Foreskin keratinocyte (primary cell): ENCODE measurements at places on chromosomes 6 and 20. TPM values are rescaled to one million over a fixed set of nuclear protein-coding genes. Genes with fewer than 3 reads are reported as not detected.
A peak's percentile ranks its signal among the peaks of the same experiment; 100 is the strongest.

Gene SRMS
- 0.04 and 0.09 TPM in 2 replicates for polyA plus RNA-seq

Gene SRSF6
- 56.8 and 65.6 TPM in 2 replicates for polyA plus RNA-seq

Gene COL20A1
- not detected in 2 replicates for polyA plus RNA-seq

Gene ID4
- polyA plus RNA-seq, result not detected in 2 replicates

Gene PDE10A
- not detected in 2 replicates for polyA plus RNA-seq

- no peak for DNase-seq
These were observed 30.2 kb upstream of the CST7 start for GRCh38 chr20:24918579-24919566.

- no peak for DNase-seq
These were observed 30.0 kb downstream of the ALDH5A1 start for GRCh38 chr6:24524805-24525204.

- no peak for DNase-seq
These were observed 34.4 kb downstream of the SAMD3 start for GRCh38 chr6:130188207-130188899.

DNA sequence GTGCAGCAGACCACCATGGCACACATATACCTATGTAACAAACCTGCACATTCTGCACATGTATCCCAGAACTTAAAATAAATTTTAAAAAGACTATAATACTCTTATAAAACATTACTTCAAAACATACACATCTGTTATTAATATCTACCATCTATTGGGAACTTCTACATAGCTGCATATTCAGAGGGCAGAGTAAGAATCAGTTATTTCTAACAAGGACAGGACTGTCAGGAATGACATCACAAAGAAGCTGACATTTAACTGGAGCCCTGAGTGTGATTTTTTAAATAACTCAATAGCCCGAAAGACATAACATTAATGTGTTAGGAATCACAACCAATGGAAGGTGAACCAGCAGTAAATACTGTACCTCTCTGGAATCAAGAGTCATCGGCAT lies 276.7 kb upstream of the ECI2 start:
- DNase-seq, result no peak

DNA sequence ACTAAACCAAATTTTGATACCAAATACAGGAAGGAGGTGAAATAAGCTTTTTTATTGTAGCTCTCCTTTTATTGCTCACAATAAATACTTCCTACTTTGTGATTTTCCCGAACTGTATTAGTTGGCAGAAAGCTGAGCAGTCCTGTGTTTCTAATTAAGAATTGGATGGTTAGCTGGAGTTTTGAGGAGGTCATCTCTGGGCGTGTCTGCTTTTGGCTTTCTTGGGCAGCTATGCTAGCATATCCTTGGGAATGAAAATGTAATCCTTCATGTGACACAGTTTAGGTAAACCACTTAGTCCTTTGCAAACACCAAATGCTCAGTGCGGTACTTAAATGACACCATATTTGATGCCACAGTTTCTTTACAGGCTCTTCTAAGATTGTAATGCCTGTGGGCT lies 67.5 kb downstream of the MTHFD1L start:
- DNase-seq, result no peak

- DNase-seq, result no peak
These were observed 21.7 kb downstream of the ZSCAN12 start for GRCh38 chr6:28377879-28378278.

DNA sequence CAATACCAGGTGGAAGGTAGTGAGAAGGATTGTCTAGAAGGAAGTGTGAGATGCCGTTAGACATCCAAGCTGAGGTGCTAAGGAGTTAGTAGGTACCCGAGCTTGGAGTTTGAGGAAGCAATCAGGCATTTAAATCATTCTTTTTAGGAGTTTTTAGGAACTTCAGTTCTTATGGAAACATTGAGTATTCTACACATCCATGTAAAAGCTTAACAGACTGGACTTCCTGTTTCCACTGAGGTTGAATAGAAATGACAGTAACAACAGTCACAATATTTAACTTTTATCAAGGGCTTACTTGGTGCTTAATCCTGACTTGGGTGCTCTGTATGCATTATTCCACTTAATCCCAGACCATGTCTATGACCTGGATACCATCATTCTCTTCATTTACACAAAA lies 136.4 kb downstream of the UST start:
- no peak for DNase-seq

DNA sequence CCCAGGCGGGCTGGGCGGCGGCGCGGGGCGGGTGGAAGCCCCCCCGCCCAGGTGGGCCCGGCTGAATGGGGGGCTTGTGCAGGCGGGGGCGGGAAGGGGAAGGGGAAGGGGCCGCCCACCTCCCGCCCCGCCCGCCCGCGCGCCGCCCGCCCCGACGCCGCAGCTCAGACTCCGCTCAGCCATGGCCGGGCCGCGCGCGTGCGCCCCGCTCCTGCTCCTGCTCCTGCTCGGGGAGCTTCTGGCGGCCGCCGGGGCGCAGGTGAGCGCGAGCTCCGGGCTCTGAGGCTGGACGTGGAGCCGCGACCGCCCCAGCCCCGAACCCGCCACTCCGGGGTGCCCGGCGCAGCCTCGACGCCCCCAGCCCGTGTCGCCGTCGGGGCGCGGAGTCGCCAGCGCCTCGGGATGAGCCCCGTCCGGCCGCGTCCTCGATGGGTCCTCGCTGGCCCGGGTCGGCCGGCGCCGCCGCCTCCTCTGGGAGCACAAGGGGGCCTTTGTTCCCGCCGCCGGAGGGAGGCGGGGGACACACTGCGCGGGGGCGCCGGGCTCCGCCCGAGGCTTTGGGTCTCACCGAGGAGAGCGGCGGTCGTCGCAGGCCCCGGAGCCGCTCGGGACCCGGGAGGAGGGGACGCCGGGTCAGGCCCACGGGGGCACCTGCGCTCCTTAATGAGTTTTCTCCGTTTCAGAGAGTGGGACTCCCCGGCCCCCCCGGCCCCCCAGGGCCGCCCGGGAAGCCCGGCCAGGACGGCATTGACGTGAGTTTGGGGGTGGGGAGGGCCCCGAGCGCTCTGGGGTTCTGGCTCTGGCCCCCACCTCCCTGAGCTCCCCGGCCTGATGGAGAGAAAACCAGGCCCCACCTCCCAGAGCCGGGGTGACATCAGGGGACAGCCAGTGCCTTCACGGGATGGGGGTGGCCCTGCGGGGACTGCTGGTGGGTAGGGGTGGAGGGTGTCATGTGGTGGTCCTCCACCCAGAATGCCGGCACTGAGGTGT lies at the start of gene COL9A3:
TSS of gene COL9A3 (plus strand) at position 167 of the 990 bp plus-strand sequence. CDS start at position 182, 15 bp downstream.
- DNase-seq, result no peak

DNA sequence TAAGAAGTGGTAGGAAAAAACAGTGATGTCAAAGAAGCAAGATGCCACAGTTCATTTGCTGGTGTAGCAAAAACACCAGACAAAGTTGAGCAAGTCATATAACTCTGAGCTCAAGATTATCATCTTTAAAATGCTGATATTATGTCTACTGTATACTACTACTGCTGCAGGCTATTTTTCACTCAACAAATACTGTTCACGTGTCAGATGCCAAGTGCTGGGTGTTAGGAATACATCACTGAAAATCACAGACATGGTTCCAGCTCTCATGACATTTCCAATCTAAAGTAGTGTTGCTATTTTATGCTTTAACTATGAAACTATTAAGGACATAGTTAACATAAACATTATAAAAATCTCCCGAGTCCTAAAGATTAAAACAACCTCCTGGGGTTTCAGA lies 163.0 kb downstream of the NKAIN2 start:
- DNase-seq, result no peak

DNA sequence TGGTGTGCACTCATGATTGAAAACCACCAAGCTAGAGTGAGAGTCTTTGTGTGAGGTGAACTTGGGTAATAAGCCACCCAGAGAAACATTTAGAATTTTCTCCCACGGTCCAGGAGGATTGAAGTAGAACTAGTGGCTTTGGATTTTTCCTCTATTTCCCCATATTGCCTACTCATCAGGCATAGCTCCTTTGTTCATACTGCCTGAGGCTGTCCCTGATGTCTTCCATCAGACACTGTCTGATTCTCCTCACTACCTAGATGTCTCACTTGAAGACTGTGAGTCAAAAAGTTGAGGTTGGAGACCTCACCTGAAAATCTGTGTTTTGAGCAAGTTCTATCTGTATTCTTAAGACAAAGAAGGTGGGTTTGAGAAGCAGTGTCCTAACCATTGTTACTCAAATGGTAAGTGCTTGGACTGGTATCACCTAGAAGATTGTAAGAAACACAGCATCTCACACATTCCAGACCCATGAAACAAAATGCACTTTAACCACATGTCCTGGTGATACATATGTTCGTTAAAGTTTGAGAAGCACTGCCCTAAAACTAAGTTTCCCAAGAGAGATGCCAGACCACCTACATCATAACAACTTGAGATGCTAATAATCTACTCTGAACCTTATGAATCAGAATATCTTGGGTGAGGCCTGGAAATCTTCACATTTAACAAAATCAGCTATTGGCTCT lies 523.4 kb upstream of the BTBD3 start:
- peak; percentile 99 for DNase-seq

GRCh38 chr6:5981126-5982026 lies 25.3 kb downstream of the NRN1 start:
- DNase-seq, result peak; percentile 30

GRCh38 chr6:35328108-35328723 lies 14.1 kb upstream of the PPARD start:
- DNase-seq, result no peak

GRCh38 chr20:17887331-17888030 lies 81.1 kb downstream of the SNX5 start:
- no peak for DNase-seq

- no peak for DNase-seq
These were observed 66.9 kb upstream of the CDH4 start for GRCh38 chr20:61185181-61185580.

DNA sequence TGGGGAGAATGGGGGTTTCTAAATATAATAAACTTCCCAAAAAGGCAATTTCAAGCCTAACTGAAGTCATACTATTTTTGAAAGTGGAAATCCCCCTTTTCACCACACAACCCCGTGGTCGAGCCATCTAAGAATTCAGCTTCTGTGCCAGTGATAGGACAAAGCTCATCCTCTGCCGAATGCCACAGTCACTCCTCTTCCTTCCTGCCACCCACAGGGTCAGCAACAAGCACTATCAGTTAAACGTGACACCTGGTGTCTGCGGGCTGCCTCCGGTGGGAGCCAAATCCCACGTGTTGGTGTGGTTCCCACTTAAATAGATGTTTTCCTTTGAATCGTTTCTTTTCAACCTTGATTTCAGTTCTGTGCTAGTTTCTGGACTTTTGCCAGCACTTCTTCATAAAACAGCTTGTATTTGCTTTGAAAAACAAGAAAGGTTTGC lies 60.7 kb downstream of the TNFAIP3 start:
- no peak for DNase-seq

- no peak for DNase-seq
These were observed 295.7 kb upstream of the TSHZ2 start for GRCh38 chr20:52676283-52676995.

DNA sequence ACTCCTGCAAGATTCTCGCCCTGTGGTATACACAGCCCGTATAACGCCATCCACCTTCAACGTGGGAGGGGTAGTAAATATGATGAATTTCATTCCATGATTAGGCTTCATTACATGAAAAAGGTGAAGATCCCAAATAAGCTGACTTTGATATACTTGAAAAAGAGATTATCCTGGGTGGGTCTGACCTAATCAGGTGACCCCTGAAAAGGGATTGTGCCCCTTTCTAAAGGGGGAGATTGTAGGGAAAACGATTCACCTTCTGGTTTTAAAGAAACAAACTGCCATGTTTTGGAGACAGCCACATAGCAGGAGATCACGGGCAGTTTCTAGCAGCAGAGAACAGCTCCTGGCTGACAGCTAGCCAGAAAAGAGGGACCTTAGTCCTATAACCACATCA lies 155.1 kb upstream of the SMLR1 start:
- DNase-seq, result no peak

DNA sequence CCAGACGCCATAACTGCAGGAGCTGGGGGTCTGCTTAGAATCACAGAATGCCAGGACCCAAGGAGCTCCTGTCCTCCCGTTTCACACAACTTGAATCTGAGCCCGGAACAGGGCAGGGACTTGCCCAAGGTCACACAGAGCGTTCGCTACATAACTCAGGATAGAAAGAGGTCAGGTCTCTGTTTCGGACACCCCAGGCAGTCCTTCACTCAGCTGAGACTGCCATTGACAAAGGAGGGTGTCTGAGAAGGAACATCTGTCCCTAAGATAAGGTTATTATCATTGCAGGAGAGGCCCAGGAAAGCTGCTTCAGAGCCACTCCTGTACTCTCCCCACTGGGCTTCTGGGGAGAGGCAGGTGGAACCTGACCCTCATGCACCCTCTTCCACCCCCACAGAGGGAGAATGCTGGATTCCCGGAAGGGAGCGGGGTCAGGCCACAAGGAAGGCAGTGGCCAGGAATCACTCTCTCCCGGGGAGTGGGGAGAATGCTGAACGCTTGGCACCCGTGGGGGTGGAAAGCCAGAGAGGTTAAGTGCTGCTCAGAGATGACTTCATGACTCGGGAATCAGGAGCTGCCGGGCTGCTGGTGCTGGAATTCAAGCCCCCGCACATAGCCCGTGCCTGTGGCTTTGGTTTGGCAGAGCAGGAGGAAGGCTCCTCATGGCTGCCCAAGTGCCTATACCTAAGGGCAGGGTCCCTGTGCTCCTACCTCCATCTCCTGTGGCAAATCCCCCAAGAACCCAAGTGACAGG lies 10.7 kb downstream of the SDC4 start:
- DNase-seq, result peak; percentile 64

DNA sequence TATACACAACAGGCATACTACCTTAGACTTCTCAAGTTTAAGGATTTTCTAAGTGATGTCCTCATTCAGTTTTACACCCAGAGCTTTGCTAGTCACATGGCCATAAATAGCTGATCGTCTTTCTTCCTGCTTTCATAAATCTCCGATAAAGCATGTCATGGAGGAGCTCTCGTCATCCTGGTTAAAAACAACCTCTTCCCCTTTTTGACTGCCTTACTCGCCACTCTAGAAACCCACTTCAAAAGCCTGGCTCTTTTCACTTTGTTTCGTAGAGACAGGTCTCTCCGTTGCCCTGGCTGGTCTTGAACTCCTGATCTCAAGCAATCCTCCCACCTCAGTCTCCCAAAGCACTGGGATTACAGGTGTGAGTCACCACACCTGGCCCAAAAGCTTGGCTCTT lies 67.0 kb upstream of the SMIM29 start:
- no peak for DNase-seq

DNA sequence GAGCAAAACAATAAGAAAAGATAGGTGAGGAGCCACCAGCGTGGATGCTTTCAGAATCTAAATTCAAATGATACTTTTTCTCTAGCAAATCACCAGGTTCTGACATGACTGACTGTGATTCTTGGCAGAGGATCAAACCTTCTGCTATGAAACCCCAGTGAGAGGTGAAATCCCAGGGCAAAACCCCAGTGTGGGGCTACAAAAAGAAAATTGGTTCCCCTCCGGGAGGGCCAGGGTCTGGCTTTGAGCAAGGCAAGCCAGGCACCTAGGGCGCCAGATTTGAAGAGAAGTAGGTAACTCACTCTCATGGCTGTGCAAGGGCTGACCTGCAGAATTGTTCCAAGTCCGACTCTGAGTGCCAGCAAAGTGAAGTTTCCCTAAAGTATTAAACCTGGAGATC lies 20.2 kb upstream of the RALGAPA2 start:
- no peak for DNase-seq

- DNase-seq, result no peak
These were observed 242.1 kb downstream of the PRKN start for GRCh38 chr6:162485464-162485863.
